Activated naive CD8-positive, alpha-beta T cell treated with anti-CD3 and anti-CD28 coated beads, Interleukin-2, amount 10 ng/mL, durations not matched to agents 7 days and 5 days (primary cell): ENCODE measurements at places on chromosomes 11 and 22.

DNA sequence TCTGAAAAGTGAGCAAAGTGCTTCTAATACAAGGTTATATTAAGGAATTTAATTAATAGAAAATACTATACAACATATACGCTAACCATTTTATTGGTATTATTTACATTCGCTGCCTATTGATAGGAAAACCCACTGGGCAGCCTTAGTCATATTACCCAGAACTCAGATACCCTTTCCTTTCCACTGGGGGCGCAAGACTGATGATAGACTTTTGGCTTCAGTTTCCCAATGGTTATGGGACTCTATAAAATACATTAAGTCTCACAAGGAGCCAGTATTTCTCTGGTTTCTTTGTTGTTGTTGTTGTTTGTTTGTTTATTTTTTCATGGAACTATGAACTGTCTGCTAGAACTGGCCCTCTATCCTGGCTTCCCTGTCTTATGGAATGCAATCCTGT, 471.1 kb upstream of the KIRREL3 start:
- no peak for DNase-seq

- DNase-seq = no peak
Measured at GRCh38 chr11:62933750-62934495, 12.8 kb upstream of the CHRM1 start.

DNA sequence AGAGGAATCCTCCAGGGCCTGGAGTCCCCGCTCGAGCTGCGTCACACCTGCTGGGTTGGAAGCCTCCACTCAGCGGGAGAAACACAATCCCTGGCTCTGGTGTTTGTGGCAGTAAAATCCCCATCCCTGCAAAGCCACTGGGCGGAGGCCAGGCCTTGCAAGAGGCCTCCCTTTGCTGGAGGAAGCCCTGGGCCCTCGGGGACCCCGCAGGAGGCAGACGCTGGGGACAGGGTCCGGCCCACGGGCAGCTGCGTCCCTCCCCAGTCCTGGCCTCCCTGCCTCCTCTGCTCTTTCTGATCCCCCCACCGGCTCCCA, 194.7 kb downstream of the BRD1 start:
- DNase-seq = no peak

DNA sequence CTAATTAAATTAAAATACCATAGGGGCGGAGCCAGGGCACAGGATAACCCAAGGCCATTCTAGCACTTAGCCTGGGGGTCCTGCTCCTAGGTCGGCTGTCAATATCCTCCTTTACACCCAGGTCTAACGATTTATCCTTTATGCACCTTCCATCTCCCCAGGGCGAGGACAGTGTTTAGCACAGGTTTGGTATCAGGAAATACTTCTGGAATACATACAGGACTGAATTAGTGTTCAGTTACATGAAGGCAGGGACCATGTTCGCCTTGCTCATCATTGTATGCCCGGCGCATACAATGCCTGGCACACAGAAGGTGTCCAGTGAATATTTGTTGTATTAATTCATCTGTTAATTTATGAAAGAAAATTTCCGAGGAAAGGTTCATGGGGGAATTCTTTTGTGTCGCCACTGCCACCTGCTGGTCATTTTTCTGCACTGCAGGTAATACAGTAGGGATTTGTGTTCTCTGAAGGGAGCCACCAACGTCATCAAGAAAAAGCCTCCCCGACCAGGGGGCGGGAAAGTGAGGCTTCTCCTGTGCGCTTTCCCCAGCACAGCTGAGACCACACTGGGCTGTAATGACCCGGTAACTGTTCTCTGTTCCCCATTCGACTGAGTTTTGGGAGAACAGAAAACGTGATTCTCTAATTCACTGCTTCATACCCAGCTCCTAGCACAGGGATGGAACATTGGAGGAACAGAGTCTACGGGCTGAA, 68.7 kb upstream of the ASPHD2 start:
- peak; percentile 56 for DNase-seq

DNA sequence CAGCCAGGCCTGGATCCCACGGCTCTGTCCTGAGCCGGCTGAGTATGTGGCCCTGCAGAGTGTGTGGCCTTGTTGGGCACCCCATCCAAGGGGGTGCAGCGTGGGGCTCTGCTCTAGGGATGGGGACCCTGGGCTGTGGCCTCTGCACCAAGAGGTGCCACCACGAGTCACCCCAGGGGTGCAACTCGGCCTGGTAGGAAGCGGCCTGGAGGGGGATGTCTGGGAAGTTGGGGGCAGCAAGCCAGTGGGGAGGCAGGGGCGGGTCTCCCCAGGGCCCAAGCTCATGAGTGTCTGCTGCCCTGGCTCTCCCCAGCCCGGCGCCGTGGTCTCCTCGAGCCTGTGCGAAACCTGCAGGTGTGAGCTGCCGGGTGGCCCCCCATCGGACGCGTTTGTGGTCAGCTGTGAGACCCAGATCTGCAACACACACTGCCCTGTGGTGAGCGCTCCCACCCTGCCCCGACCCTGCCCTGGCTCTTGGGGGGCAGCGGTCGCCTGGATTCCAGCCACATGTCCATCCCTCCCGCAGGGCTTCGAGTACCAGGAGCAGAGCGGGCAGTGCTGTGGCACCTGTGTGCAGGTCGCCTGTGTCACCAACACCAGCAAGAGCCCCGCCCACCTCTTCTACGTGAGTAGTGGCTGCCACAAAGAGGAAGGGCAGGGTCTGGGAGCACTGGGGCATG, 24.2 kb upstream of the MUC5B start:
- peak; percentile 23 for DNase-seq

DNA sequence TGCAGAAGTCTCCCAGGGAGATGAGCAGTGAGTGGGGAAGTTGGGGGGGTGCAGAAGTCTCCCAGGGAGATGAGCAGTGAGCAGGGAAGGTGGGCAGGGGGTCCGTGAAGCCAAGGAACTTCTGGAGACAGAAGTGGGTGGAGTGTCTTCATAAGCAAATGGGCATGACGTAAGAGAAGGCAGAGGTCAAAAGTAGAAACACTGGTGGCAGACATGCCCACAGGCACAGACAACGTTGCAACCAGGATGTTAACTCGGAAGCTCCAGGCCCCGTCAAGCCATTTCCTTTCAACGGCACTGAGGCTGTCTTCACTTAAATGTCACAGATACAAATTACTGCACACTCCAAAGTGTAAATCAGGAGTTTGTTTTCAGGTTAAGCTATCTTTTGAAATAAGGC, 186.1 kb downstream of the SHANK2 start:
- DNase-seq = no peak

GRCh38 chr11:31810779-31811647, at the start of gene PAX6:
PAX6 (minus strand) TSS chr11:31811322; CDS start chr11:31806411, 4,911 bp downstream.
- DNase-seq = no peak

- DNase-seq = no peak
Measured at GRCh38 chr22:35392357-35392756, 7.6 kb upstream of the MCM5 start.

- DNase-seq = no peak
Measured at GRCh38 chr11:19980957-19981669, 179.2 kb downstream of the DBX1 start.
